Esophagus squamous epithelium (tissue), 5 donors: ENCODE measurements at places on chromosomes 6 and 20.

DNA sequence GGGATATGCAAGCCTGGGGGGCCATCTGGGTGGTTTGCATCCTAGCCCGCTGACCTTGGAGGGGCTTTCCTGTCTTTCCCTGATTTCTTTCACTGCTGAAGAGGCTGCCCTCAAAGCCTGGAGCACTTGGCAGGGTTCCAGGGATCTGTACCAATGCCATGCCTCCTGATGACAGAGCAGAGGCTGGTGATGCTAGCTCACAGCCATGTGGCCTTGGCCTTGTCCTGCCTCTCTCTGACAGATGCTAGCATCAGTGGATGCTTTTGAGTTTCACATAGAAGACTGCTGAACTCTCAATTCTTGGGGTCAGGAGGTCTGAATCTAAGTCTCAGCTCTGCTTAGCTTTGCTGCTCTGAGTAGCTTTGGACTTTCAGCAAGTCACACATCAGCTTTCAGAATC lies 21.9 kb upstream of the RREB1 start:
- DNase-seq = no peak

DNA sequence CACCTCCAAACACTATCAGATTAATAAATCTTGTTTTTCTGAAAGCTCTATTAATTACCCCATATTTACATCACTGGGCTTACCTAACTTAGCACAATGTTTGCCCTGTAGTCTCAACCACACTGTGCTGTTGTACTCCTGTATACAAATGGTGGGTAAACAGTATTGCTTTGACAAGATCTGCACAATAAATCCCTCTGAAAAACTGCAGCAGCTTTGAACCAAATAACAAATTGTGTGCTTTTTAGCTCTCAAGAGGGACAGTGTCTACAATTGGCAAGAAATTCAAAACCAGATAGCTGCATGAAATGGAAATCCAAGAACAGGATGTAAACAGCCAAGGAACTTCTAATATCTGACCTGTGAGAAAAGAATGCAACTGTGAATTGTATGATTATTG lies 10.4 kb downstream of the KIF6 start:
- DNase-seq = no peak

DNA sequence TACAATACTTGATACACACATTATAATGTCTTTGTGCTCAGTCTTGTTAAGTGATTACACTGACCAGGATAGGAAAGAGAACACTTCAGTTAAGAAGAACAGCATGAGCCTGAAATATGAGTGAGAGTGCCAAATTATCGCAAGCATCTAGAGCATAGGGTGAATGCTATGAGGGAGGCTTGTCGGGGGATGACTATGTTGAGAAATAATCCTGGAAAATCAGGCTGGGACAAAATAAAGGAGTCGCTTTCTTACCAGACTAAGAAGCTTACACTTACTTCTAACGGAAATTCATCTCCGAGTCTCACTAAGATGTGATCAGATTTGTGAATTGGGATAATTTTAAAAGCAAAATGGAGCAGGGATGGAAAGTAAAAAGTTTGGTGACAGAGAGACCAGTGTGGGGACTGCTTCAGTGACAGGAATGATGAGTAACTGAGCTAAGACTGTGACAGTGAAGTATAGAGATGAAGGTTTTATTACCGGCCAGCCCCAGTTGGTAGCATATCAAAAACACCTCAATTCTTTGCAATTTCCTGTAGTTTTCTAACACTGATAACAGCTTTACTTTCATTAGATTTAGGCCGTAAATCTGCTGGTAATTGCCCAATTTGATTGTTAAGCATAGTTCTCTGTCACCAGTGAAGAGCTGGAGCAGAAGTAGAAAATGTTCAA lies 48.4 kb upstream of the DEFB112 start:
- DNase-seq = no peak

- DNase-seq = no peak
Observed at GRCh38 chr6:85402922-85403321, 47.0 kb upstream of the NT5E start.

DNA sequence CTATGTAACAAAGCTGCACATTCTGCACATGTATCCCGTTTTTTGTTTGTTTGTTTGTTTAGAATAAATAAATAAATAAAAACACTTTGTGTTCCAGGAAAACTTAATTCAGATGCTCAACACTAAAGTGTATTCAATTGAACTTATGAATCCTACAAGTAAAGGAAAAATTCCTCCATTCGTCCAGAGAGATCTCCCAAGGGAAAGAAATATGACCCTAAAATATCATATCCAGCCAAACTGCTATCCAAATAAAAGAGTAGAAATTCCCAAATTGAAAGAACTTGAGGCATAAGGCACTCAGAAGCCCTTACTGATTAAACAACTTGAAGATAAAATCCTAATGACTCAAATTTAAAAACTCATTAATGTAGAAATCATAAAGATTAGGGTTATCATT lies 90.4 kb downstream of the MOXD1 start:
- DNase-seq = no peak

- DNase-seq = no peak
Observed at GRCh38 chr20:10555865-10556308, 117.9 kb downstream of the JAG1 start.

DNA sequence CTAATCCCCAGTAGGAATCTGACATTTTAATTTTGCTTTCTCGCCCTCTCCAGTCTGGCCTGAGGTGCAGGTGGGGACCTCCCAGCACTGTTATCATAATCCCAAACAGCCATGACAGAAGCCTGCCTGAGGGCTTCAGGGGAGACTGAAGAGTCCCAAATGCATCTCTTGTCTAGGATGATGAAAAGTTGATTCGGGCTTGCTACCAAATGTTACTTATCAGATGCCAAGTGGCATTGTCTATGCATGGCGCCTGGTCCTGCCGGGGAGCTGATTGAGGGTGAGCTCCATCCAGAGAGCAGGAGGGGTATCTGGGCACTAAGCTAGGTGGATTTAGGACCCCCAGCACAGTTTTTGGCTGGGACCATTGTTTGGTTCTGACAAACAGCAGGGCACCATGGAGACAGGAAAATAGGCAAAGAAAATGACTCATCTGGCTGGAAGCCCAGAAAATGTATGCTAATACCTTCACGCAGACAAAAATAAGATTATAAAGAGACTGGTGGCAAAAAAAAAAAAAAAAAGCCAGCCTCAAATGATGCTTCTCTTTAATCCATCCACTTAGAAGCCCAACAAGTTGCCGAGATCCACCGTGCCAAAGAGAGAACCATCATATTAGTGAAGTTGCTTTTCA lies 513.7 kb upstream of the SULF2 start:
- no peak for DNase-seq

DNA sequence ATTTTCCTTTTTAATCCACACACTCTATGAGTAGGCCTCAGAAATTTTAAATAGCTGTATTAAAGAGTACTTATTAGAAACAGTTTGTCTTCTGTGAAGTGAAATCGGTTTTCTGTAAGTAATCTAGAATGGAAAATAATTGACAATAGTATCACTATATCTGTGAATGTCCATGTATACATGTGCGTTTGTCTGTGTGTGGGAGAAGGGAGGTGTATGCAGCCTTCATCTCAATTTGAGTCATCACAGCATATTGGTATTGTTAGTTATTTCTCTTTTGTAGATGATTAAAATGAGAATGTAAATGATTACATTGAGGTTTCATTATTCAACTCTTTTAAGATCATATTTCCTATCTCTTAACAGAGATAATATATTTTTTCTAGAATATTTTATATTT lies 206.0 kb downstream of the EYS start:
- no peak for DNase-seq

DNA sequence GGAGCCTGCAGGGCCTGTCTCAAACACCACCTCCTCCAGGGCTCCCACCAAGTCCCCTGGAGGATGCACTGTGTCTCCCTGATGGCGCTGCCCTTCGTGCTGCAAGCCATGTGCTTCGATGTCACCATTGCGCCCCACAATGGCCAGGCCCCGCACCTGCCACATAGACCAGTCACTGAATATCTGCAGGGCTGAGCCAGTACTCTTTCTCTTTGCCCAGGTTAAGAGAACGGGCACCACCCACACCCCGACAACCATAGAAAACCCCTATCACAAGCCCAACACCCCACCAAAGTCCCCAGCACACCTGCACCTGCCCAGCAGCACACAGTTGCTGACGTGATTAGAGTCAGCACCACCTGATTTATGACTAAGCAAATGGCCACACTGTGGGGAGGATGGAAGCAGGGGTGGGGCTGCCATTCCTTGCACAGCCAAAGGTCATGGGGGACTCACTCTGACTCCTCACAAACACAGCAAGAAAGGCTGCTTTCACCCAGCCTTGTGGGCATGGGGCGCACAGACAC lies 104.3 kb downstream of the SLC23A2 start:
- DNase-seq = no peak

DNA sequence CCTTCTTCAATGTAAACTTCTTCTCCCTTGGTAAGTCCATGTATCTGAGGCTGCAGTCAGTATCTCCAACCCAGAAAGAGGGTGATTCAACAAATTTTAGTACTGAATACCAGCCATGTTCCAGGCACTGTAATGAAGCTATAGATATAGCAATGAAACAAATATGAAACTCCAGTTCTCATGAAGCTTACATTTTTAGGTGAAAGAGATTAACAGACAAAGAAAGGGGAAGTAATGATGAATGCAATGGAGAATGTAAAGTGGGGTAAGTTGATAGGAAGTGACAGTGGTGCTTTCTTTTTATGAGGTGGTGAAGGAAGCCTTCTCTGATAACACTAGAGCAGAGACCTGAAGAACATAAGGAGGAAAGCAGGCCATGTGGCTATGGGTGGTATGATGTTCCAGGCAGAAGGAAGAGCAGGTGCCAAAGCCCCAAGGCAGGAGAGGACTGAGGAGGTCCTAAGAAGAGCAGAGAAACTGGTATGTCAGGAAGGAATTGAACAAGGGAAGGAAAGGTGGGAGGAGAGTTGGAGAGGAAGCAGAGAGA lies 143.6 kb downstream of the TFAP2B start:
- DNase-seq = no peak

DNA sequence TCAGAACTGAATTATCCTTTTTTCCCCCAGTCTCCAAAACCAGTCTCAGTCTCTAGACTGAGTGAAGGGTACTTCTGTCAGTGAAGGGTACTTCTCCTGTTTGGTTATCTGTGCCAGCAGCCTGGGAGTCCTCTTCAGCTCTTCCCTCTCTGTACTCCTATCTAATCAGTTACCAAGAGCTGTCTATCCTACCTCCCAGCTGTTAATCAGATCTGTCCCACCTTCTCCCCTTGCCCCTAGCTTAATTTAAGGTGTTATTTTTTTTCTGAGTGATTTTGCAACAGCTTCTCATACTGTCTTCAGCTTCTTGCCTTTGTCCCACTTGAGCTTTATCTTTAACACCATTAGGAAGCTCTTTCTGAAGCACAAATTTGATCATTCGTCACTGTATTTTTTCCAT lies 491.9 kb upstream of the SOX4 start:
- DNase-seq = no peak

- no peak for DNase-seq
Observed at GRCh38 chr20:63898882-63899558, 4.1 kb downstream of the DNAJC5 start.

GRCh38 chr6:150343434-150343833 lies 25.4 kb upstream of the IYD start:
- no peak for DNase-seq

DNA sequence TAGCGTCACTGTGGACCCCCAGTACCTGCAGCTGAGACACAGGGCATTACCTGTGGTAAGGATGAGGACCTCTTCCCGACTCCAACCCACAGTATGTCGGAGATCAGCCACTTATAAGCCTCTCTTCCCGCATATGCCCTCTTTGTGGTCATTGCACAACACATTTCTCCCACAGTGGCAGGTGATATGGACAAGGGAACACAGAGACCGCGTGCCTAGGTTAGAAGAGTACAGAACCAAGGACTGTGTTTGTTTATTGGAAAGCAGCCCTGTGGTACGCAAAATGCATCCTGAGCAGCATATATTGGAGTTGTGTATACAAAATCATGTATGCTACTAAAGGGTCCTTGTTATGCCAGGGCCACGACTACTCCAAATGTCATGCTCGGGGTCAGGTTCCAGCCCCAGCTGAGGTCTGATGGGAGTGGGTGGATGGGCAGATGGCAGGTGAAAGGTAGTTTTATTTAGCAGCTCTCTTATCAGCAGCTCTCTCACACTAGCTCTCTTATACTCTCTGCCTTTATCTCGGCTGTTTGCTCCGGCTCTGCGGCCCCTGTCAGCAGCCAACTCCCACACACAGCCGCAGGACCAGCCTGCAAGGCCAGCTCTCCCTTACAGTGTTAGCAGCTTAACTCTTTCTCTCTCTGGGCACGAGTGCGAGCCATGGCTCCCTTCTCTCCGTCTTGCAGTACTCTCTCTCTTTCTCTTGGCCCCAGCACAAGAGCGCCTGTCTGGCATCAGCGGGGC lies 569.0 kb downstream of the KIF16B start:
- no peak for DNase-seq

DNA sequence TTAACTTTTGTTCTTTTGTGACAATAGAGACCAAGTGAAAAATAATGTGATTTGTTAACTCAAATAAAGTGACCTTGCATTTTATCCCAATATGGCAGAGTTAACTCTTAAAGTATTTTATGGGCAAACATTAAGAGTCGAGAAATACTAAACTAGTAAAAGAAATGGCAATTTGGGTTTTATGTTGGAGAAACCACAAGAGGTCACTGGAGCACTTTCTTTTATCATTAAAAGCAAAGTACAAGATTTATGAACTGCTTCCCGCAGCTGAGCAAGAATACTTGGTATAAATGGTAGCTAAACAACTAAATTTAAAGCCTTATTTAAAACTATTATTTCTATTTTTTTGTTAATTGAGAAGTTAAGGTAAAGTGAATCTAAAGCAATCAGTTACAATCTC lies 33.5 kb upstream of the MCM9 start:
- no peak for DNase-seq
